Fibroblast of skin of right biceps (primary cell): ENCODE measurements at places on chromosomes 1 and 21.

- peak; percentile 83 for DNase-seq
Observed at GRCh38 chr21:37658817-37659458, 257.3 kb downstream of the KCNJ6 start.

GRCh38 chr1:241842565-241842964, 5.4 kb upstream of the EXO1 start:
- DNase-seq, result peak; percentile 61

GRCh38 chr1:25054526-25055323, 124.6 kb upstream of the RUNX3 start:
- no peak for DNase-seq

DNA sequence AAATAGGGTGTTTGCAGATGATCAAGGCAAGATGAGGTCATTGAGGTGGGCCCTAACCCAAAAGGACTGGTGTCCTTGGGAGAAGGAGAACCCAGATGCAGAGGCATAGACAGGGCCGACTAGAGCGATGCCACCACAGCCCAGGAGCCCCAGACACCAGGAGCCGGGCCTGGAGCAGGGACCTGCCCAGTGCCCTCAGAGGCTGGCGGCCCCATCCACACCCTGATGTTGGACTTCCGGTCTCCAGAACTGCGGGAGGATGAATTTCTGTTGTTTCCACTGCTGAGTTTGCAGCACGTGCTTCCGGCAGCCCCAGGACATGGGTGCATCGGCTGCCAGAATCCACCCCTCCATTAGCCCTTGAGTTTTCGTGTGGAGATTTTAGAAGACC, 7.2 kb upstream of the ACTRT2 start:
- DNase-seq, result no peak

- peak; percentile 96 for DNase-seq
Observed at GRCh38 chr21:16124378-16125138, 394.8 kb downstream of the USP25 start.

GRCh38 chr1:34332996-34333395, 156.3 kb downstream of the C1orf94 start:
- DNase-seq, result no peak

GRCh38 chr1:41935226-41935625, 16.5 kb upstream of the HIVEP3 start:
- peak; percentile 52 for DNase-seq

GRCh38 chr1:179115181-179115580, 33.3 kb downstream of the TOR3A start:
- DNase-seq, result no peak

DNA sequence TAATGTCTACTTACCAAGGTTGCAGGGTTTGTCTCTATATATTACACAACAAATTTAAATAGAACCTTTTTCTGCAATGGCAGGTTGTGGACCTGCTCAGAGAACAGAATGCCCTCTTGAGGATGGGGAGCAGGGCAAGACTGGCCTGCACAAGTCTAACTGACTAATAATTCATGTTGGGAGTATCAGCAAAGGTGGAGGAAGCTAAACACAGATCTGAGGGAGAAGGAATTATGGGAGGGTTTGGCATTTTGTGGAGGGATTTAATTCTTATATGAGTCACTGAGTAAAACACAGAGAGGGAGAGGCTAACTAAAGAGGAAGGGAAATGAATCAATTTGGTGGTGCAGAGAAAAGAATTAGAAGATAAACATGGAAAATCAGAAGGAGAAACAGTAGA, 40.0 kb downstream of the CLDN17 start:
- DNase-seq, result no peak
